Inflammatory macrophage (primary cell): ENCODE measurements at places on chromosomes 1 and 21.

DNA sequence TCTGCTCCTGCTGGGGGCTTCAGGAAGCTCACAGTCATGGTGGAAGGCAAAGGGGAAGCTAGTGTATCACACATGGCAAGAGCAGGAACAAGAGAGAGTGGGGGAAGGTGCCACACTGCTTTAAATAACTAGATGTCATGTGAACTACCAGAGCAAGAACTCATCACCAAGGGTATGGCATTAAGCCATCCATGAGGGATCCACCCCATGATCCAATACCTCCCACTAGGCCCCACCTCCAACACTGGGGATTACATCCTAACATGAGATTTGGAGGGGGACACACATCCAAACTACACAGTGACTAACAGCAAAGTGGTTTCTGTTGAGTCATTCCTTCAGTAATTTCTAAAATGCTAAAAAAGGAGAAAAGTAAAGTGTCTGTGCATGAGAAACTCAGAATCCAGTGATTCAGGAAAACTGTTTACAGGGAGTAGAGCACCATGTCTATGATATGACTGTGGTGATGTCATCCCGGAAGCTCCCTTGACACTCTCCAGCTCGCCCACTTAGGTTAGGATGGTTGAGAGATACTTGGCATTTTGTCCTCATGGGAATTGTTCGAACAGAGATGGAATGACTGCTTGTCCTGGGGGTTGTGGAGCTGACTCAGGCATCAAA, 50.3 kb downstream of the CHD1L start:
- peak; percentile 49 for DNase-seq

DNA sequence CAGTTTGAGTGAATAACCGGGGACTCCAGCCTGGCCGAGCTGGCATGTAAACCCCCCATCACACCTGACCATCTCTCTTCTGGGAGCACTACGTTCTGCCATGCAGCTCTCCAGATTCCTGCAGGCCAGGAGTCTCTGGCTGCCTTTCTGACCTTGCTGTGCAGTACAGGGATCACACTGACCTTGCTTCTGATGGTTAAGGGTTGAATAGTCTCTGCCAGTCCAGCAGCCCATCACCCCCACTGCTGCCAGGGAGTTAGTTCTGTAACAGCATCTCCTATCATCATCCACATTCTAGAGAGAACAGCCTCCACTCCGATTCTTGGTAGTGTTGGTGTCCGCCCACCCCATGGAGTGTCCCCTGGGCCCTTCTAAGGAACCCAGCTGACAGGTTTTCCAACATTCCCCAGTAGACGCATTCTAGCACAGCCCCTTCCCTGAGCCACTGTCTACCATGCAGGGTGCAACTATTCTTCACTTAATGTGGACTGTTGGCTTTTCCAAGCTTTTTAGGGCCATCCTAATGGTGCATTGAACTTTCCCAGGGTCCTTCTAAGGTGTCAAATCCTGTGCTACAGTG, 109.8 kb downstream of the RIPK4 start:
- DNase-seq: no peak

- DNase-seq: no peak
Measured at GRCh38 chr1:62941780-62942179, 157.8 kb downstream of the ATG4C start.

- no peak for DNase-seq
Measured at GRCh38 chr1:46188295-46189030, 9.8 kb downstream of the POMGNT1 start.

GRCh38 chr21:14312871-14313270, 70.1 kb downstream of the HSPA13 start:
- no peak for DNase-seq

- DNase-seq: no peak
Measured at GRCh38 chr1:239354231-239354630, 32.1 kb upstream of the CHRM3 start.

DNA sequence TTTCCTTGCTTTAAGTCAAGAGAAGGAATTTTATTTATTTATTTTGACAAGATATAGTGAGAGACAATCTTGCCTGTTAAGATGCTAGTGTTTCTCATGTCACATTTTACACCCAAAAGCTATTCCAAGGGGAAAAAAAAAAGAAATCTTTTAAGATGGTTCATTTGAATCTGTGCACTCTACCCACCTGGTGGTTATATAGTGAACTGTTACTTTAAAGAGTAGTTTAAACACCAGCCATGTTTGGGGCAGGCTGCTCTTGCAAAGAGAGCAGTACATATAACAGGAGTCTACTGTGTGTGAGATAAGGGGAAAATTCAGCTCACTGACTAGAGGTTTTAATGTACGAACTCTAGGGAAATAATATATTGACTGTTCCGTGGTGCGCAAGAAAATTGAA, 3.3 kb upstream of the ELAVL4 start:
- DNase-seq: no peak

GRCh38 chr1:109025694-109026093, 16.2 kb downstream of the WDR47 start:
- no peak for DNase-seq

DNA sequence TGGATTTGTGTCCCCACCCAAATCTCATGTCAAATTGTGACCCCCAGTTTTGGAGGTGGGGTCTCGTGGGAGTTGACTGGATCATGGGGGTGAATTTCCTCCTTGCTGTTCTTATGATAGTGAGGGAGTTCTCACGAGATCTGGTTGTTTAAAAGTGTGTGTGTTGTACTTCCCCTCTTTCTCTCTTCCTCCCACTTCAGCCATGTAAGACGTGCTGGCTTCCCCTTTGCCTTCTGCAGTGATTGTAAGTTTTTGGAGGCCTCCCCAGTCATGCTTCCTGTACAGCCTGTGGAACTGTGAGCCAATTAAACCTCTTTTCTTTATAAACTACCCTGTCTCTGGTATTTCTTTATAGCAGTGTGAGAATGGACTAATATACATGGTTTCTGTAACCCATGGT, 64.6 kb downstream of the RHOU start:
- DNase-seq: peak; percentile 82

GRCh38 chr1:223411309-223411708, 18.1 kb downstream of the CCDC185 start:
- no peak for DNase-seq

DNA sequence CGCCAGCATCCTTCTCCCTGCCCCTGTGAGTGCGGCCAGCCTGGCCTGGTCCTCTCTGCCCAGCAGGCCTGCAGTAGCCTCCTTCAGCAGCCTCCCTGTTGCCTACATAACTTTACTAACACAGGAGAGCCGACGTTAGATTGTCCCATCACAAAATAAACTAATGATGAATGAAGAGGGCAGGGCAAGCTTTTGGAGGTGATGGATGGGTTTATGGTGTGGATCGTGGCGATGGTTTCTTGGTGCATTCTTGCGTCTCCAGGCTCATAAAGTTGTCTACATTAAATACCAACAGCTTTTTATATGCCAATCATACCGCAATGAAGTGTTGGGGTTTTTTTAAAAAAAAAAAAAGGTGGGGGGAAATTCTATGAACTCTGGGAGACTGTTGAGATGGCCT, 164.5 kb downstream of the PRDM16 start:
- no peak for DNase-seq

DNA sequence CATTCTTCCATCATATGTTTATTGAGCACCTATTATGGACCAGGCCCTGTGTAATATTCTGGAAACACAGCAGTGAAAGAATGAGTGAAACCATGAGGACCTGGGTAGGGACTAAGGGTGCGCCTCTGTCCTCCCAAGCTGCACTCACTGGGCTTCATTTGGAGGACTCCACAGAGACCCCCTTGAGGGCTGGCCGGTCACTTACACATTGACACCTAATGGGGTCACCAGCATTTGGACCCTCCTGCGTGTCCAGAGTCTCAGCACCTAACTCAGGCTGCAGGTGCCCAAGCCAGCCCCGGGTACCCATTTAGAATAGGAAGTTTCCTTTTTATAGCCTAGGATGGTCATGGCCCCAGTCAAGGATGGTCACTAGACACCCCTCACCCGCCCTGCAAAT, 2.8 kb upstream of the FNDC5 start:
- DNase-seq: no peak

- no peak for DNase-seq
Measured at GRCh38 chr1:208885650-208886049, 641.5 kb upstream of the PLXNA2 start.

- no peak for DNase-seq
Measured at GRCh38 chr1:65830306-65830705, 37.6 kb downstream of the PDE4B start.

DNA sequence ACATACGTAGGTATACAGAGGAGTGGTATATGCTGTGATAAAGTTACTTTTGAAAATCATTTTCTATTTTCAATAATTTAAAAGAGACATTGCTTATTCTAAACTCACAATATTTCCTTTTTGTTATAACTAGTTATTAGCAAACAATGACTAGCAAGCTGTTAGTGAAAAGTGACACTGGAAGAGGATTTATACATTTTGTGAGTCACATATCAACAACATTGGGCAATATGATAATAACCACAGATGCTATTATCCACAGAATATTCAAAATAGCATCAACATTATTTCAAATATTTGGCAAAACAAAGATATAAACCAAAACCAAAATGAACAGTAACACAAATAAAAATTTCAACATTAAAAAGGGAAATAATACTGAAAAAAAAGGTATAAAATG, 104.0 kb upstream of the HP1BP3 start:
- DNase-seq: no peak

DNA sequence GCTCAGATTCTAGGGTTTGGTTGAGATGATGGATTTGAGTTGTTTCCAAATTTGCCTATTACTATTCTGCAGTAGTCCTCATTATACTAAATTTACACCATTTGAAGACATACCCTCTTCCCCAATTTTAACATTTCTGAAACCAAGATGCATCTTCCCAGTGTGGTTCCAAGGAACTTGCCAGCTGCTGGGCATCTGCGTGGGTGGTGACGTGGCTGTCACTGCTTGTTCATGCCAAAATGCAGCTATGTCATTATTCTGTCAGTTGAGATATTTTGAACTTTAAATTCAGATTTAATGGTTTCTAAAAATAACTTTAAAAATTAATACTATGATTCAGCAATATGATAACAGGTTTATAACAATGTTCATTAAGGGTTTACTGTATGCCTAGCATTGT, 1.2 kb downstream of the ZFP69 start:
- peak; percentile 34 for DNase-seq

- no peak for DNase-seq
Measured at GRCh38 chr1:116954440-116954839, 44.7 kb downstream of the PTGFRN start.

GRCh38 chr1:17307329-17307728, 668 bp upstream of the PADI4 start:
- no peak for DNase-seq

DNA sequence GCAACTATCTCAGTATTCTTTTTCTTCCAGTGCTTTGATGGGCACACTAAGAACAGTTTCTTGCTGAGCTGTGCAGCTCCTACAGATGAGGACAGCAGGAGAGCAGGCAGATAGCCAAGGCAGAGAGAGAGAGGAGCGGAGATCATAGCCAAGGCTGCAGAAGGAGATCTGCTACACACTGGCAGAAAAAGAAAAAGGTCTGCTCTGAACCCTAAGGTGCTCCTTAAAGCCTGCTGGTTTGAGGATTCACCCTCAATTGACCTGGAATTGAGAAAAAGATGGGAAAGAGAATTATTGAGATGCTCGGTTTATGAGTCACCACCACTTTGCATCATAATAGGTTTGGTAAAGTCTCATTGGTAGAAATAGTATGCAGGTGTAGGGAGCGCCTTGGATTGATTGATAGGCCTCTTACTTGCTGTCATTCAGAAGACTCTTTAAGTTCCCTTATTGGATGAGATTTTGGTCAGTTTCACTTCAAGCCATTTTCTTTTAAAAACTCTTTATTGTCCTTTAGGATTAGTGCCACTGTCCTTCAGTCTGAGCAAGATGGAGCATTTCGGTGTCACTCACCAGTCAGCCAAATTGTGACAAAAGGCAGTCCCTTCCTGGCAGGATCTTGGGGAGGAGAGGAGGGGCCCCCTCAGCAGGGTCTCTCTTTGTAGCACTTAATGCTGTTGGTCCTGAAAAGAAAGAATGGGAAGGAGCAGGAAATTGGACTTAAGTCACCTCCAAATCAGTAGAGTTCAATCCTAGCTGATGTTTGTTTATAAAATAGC, 685.0 kb downstream of the ADGRL2 start:
- DNase-seq: no peak

- no peak for DNase-seq
Measured at GRCh38 chr1:154698320-154699096, 90.5 kb upstream of the ADAR start.

DNA sequence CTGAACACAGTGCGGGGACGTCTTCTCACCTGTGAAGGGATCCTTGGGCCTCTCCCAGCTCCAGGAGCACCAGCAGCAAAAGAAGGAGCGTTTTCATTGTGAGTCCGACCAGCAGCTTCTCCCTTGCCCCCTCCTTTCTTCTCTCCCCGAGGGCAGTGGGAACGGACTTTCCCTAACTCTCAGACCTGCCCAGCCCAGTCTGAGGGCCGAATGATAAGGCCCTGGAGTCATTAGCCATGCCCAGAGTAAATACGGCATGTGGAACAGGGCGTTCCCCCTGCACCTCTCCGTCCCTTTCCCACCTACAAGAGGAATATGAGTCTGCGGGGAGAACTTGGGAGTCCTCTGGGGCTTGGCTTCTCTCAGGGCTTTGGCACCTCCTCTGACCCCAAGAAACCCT, at the start of gene CTSE:
TSS of gene CTSE (minus strand) at position 201 of the 400 bp plus-strand sequence. CDS start at position 97, 104 bp downstream.
- DNase-seq: no peak

DNA sequence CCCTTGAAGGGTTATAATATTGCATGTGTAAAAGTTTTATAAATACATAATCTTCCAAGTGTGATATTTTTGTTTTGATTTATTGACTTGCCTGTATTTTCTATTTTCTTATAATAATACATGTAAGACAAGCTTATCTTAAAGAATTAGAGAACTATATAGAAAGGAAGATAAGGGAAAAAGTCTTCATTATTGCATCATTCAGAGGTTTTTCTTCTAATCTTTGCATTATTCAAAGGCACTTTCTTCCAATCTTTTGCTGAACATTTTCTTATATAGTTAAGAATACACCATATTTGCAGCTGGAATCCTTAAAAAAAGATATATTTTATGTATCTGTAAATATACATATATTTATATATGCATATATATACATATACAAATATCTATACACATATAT, 33.4 kb downstream of the PRRX1 start:
- no peak for DNase-seq

DNA sequence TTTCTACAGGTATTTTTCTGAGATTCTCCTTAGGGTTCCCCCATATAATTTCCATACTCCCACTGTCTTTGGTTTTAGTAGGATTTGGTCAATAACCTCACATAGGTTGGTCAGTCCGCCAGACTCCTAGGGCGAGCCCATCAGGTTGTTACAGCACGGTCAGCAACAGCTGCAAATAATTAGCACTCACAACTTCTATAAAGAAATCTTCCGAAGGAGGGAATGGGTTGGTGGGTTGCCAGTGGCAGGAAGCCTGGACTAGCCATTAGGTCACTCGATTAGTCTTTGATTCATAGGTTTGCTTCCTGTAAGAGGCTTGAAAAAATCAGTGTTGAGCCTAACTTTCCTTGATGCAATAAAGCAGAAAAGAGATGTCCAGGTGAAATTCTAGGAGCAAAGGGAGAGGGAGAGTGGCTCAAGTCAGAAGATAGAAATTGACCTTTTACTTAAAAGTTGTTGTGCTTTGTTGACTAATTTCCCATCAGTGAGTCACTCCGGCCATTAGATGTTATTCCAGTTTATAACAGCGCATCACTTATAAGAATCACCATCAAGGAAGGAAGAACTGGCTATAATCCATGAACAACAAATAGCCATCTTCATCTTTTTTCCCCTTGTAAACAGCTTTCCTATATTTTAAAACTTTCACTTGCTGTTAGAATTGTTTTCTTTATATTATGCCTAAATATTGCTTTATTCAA, 88.3 kb downstream of the TPR start:
- no peak for DNase-seq
